ENCODE measurements at places on chromosomes 4 and X.

- no peak for ATAC-seq
Measured at GRCh38 chr4:146477054-146477453, 44.7 kb downstream of the SLC10A7 start.

DNA sequence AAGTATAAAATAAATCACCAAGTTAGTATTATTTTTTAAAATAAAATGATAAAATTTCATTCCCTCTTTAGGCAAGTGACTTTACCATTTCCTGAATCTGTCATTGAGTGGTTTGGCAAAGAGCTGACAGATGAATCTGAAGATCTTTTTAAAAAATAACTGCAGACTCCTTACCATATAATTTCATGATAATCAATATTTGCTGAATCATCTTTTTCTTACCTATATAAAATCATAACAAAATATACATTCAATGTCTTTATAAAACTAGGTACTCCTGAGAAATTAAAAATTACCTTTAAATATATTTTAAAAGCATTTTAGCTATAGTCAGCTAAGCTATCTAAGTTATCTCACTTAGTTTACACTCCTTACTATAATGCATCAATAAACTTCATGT is 17.2 kb downstream of the ANXA10 start:
- ATAC-seq, result no peak

DNA sequence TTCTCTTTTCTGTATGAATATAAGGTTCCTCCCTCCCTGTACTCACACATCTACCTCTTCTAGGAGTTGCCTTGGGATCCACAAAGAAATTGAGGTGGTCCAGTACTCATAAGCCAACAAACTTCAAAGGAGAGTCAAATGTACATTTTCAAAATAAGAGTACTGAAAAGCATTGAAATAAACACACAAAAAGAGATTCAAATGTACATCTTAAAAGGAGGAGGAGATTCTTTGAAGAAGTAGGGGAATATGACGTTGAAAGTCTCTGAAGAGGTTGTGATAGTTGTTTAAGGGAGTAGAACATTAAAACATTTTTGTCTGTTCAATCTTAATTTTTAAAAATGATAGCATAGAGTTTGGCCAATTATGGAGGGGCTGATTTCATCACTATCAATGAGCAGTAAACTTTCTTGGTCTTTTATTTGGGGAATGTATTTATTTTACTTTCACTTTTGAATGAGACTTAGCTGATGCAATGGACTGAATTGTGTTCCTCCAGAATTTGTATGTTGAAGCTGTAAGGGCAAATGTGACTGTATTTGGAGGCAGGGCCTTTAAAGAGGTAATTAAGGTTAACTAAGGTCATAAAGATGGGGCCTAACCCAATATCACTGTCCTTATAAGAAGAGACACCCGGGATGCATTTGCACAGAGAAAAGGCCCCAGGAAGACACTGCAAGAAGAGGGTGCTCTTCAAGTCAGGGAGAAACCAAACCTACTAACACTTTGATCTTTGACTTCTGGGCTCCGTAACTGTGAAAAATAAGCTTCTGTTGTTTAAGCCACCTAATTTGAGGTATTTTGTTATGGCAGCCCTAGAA is 226.3 kb upstream of the PGRMC2 start:
- no peak for ATAC-seq

- no peak for ATAC-seq
Measured at GRCh38 chr4:76641351-76641750, 206.3 kb downstream of the SHROOM3 start.

DNA sequence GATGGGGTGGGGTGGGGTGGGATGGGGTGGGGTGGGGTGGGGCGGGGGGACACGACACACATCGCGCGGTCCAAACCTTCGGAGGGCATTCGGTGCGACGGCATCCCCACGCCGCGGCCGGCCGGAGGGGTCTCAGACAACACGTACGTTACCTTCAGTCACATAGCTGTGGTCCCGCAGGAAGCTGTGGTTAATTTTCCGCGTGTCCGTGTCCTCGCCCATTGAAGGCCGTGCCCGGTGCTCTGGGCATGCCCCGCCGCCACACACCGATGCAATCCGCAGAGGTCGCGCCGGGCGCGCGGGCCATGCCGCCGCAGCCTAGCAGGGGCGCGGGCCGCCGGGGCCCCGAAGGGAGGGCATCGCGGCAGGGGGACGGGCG is 417 bp downstream of the PPP2R2C start:
- ATAC-seq, result peak; percentile 37

GRCh38 chr4:62448911-62449310 is 1248.8 kb downstream of the ADGRL3 start:
- no peak for ATAC-seq

GRCh38 chr4:26061248-26061986 is 147.4 kb downstream of the SMIM20 start:
- ATAC-seq, result no peak

DNA sequence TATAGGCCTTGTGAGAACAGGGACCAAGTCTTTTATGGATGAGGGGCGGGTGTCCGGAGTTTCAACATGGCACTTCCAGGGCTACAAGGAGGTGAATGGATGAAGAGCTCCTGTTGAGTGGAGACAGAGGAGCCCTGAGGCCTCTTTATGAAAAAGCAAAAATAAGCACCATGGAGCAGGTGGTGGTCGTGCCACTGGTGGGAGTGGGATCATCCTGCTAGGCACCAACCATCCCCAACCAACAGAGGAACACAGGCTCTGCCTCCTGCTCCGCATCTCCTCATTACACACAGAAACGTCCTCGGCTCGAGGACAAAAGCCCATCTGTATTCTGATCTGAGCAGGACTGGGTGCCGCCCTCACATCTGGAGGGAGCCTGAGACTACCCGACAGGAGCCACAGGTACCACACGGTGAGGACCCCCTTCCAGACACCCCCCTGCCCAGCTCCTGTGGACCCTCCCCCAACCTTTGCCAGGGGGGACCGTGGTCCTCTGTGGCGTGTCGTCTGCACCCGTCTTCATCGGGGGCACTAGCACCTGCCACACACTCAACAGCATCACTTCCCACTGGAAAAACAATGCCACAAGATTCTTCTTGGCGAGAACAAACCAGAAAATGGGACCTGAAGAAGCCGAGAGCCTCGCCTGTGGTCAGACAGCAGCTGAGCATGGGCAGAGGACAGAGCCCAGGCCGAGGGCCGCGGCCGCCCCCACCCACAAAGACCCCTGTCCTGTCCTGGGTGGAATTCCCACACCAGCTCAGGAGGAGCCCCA is 3.9 kb upstream of the PDE6B start:
- ATAC-seq, result no peak

- no peak for ATAC-seq
Measured at GRCh38 chr4:131063878-131064277, 1967.9 kb downstream of the C4orf33 start.

DNA sequence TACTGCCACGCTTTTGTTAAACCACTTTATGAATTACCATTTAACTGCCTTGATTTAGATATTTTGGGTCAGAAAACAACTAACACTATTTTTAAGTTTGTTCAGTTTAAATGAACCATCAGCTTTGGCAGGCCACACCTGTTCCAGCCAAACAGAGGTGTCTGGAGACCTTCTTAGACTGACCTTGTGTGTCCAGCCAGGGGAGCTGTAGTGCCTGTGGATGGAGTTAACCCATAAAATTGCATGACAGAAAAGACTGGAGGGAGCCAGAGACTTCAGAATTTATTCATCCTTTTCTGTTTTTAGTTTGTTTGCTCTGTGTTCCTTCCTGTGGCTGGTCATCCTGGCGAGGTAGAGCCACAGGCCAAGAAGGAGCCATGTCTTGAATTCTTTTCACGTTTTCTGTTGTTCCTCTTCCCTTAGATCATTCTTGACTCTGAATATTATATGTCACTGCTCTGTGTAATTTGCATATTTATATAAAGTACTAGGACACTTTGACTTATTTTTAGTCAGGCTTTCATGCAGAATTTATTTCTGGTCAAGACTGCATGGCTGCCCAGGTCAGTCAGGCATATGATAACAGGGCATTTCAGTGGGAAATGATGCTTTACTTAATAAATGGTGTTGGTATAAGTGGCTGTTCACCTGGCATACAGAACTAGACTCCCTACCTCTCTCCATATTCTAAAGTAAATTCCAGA is 26.7 kb downstream of the HERC3 start:
- no peak for ATAC-seq

- no peak for ATAC-seq
Measured at GRCh38 chr4:119302073-119302832, 19.7 kb downstream of the FABP2 start.

- ATAC-seq, result no peak
Measured at GRCh38 chr4:158090323-158090722, 82.5 kb downstream of the GASK1B start.

DNA sequence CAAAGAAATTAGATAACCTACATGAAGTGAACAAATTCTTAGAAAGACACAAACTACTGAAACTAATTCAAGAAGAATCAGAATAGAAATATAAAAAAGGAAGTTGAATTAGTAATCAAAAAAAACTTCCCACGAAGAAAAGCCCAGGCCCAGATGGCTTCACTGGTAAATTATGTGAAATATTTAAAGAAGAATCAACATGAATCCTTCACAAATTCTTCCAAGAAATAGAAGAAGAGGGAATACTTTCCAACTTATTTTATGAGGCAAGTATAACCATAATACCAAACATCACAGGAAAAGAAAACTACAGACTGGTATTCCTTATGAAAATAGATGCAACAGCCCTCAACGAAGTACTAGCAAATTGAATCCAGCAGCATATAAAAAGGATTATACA is 30.7 kb downstream of the MOSPD2 start:
- ATAC-seq, result no peak

DNA sequence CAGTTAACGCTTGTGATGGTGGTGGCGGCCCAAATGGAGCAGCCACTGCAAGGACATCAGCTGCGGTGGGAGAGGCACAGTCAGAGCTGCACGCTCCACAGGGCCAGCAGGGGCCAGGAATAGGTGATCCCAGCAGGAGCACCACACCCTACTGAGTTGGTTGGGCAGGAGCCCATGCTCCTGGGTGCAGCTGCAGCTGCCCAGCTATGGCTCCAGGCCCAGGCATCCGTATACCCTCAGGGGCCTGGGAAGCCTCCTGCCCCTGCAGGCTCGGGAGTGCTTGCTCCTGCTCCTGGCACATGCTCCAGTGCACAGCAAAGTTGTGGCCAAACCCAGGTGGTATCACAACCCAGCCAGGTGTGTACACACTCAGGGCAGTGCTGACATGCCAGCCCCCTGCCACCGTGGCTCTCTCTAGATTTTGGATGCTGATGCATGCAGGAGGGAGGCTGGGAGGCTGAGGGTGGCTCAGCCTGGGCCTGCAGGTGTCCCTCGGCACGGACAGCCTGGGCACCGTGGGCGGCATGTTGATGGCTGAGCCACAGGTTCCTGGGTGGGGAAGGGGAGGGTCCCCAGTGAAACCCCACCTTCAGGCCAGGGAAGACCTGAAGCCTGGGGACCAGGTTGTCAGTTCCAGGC is 150.2 kb downstream of the CXXC4 start:
- no peak for ATAC-seq

- no peak for ATAC-seq
Measured at GRCh38 chrX:12956704-12957534, 18.0 kb upstream of the TMSB4X start.

Data from motor neuron (in vitro differentiated cells).